Adrenal gland (tissue), 19 donors: ENCODE measurements at places on chromosomes 1 and 21. TPM values are rescaled to one million over a fixed set of nuclear protein-coding genes. Genes with fewer than 3 reads are reported as not detected.

GPR25 gene
- not detected for polyA plus RNA-seq

CD53 gene
- polyA plus RNA-seq: 19.9 TPM

PDZK1 gene
- 3.9 TPM for polyA plus RNA-seq

HRNR gene
- under 0.01 TPM for polyA plus RNA-seq

SEMA4A gene
- polyA plus RNA-seq: 2.4 TPM

DLGAP3 gene
- polyA plus RNA-seq: 0.56 TPM

S100A3 gene
- polyA plus RNA-seq: 1.9 TPM

BGLAP gene
- polyA plus RNA-seq: 3.0 TPM

CDC42SE1 gene
- 55.8 TPM for polyA plus RNA-seq

TRIM63 gene
- 0.16 TPM for polyA plus RNA-seq

ALG6 gene
- polyA plus RNA-seq: 20.4 TPM

GBP2 gene
- polyA plus RNA-seq: 313 TPM

VHLL gene
- polyA plus RNA-seq: 0.72 TPM

HMCN1 gene
- polyA plus RNA-seq: 0.56 TPM

TBX19 gene
- polyA plus RNA-seq: 1.2 TPM

SERTAD4 gene
- polyA plus RNA-seq: 0.64 TPM

ZNF697 gene
- 1.7 TPM for polyA plus RNA-seq

ADORA1 gene
- polyA plus RNA-seq: 0.56 TPM

PGBD2 gene
- 4.5 TPM for polyA plus RNA-seq

EPHA2 gene
- polyA plus RNA-seq: 2.7 TPM

CCDC17 gene
- 0.24 TPM for polyA plus RNA-seq

OR2T29 gene
- not detected for polyA plus RNA-seq

RORC gene
- 1.7 TPM for polyA plus RNA-seq

TBX15 gene
- 0.11 TPM for polyA plus RNA-seq

TSHB gene
- not detected for polyA plus RNA-seq

LDLRAD2 gene
- polyA plus RNA-seq: 9.4 TPM

KCNN3 gene
- 2.0 TPM for polyA plus RNA-seq

DAB1 gene
- 0.97 TPM for polyA plus RNA-seq

CALML6 gene
- 4.7 TPM for polyA plus RNA-seq

MPC2 gene
- polyA plus RNA-seq: 84.4 TPM

PLK3 gene
- polyA plus RNA-seq: 49.4 TPM

SLAMF7 gene
- 2.3 TPM for polyA plus RNA-seq

A3GALT2 gene
- not detected for polyA plus RNA-seq

TMEM82 gene
- not detected for polyA plus RNA-seq

DEPDC1 gene
- polyA plus RNA-seq: 0.03 TPM

OR10Z1 gene
- polyA plus RNA-seq: not detected

OLIG1 gene
- polyA plus RNA-seq: not detected

KIF17 gene
- polyA plus RNA-seq: 10.7 TPM

CCDC27 gene
- polyA plus RNA-seq: not detected

TMPRSS2 gene
- polyA plus RNA-seq: 0.16 TPM

HES2 gene
- not detected for polyA plus RNA-seq

KCNK1 gene
- 1.7 TPM for polyA plus RNA-seq

ARHGEF11 gene
- polyA plus RNA-seq: 20.7 TPM

ACKR1 gene
- polyA plus RNA-seq: 11.1 TPM

NPL gene
- polyA plus RNA-seq: 8.8 TPM

HSPG2 gene
- polyA plus RNA-seq: 394 TPM

LRRC53 gene
- polyA plus RNA-seq: not detected

AXDND1 gene
- polyA plus RNA-seq: 4.0 TPM

CELA2B gene
- 6.8 TPM for polyA plus RNA-seq

KTI12 gene
- polyA plus RNA-seq: 4.7 TPM

OR6N1 gene
- not detected for polyA plus RNA-seq

TENT5C gene
- 5.4 TPM for polyA plus RNA-seq

AK5 gene
- polyA plus RNA-seq: 0.64 TPM

IVNS1ABP gene
- 30.2 TPM for polyA plus RNA-seq

SPATA6 gene
- 12.0 TPM for polyA plus RNA-seq

CDC42 gene
- polyA plus RNA-seq: 279 TPM

DENND2C gene
- polyA plus RNA-seq: 1.4 TPM

TRAF3IP3 gene
- 1.0 TPM for polyA plus RNA-seq

RC3H1 gene
- polyA plus RNA-seq: 3.6 TPM
